ENCODE measurements at places on chromosomes 4 and X.

GRCh38 chrX:67545036-67545821 lies 1.4 kb downstream of the AR start:
- peak; percentile 37 for DNase-seq

- no peak for DNase-seq
Observed at GRCh38 chr4:825063-825970, 612 bp downstream of the CPLX1 start.

DNA sequence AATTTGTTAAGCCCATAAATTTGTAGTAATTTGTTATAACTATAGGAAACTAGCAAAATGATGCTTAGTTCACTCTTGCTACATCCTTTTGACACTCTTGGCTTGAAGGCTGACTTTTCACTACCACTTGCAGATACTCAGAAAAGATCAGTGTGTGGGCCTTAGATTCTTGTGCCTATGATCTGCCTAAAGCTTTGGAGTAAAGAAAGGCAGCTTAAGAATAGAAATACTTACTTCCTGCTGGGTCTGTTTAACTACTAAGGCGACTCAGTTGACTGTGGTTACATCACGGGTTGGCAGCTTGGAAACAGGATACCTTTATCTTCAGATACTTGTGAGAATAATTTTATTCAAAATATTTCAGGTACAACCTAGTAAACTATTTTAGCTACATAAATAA lies 201.4 kb upstream of the FMR1 start:
- DNase-seq, result no peak

- no peak for DNase-seq
Observed at GRCh38 chrX:72146527-72146926, 14.8 kb upstream of the RTL5 start.

DNA sequence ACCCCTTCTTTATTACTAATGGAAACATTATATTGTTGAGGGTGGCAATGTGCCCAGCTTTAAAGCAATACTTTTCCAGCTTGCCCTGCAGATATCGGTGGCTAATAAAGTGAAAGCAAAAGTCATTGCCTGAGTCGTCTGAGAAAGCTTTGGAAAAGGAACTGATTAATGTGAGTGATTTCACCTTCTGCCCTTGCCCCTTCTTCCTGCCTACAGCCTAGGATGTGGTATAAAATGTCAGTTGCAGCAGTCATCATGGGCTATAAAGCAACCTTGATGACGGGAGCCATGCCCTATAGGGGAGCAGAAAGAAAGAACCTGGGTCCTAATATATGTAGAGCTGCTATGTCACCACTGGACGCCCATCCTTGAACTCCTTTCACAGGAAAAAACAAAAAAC lies 132.4 kb upstream of the USP9X start:
- DNase-seq, result no peak

DNA sequence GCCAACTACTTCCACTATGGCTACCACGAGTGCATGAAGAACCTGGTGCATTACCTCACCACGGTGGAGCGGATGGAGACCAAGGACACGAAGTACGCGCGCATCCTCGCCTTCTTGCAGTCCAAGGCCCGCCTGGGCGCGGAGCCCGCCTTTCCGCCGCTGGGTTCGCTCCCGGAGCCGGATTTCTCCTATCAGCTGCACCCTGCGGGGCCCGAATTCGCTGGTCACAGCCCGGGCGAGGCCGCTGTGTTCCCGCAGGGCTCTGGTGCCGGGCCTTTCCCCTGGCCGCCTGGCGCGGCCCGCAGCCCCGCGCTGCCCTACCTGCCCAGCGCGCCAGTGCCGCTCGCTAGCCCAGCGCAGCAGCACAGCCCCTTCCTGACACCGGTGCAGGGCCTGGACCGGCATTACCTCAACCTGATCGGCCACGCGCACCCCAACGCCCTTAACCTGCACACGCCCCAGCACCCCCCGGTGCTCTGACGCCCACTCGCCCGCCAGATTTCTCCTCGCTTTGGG lies 2.1 kb downstream of the HELT start:
- no peak for DNase-seq

DNA sequence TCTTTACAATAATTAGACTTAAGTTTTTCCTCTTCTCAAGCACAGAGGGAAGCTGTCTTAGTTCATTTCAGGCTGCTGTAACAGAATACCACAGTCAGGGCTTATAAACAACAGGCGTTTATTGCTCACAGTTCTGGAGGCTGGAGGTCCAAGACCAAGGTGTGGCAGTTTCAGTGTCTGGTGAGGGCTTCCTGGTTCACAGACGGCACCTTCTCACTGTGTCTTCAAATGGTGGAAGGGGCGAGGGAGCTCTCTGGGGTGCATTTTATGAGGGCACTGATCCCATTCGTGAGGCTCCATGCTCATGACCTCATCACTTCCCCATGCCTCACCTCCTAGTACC lies 115.7 kb upstream of the MXRA5 start:
- DNase-seq, result no peak

DNA sequence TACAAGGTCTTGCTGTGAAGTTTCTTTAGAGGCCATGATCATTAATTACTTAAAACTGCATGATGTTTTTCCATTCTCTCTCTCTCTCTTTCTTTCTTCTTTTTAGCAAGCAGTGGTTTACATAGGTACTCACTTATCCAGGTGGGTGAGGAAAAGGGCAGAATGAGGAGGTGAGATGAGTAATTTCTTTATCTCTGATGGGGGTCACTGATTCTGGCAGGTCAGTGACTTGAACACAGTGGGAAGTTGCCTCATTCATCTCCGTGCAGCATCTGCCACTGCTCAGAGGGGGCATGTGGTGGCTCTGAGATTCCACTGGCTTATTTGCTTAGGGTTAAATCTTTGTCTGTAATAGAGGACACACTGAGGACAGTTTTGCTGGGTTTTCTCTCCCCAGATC lies 62.6 kb downstream of the FAM114A1 start:
- DNase-seq, result no peak

DNA sequence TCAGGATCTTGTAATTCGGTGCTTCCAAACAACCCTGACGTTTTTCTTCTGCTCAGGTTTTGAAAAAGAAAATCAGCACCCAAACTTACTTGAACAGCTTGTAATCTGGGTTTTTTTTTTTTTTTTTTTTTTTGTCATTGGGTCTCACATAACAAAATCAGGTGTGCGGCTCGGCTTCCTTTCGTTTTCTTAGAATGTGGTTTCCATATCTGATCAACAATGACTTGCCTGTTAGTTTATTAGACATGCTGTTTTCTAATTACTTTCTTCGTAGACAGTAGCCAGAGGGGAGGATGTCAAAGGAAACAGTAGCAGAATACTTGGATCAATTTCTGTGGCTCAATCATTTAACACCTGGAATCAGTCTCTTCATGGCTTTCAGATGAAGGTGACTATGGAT lies 890 bp upstream of the FREM3 start:
- no peak for DNase-seq

- DNase-seq, result no peak
Observed at GRCh38 chr4:38985410-38986100, 46.7 kb downstream of the TMEM156 start.

GRCh38 chr4:22744478-22745062 lies 51.8 kb downstream of the GBA3 start:
- DNase-seq, result no peak

- DNase-seq, result no peak
Observed at GRCh38 chr4:128556756-128557155, 252.7 kb upstream of the JADE1 start.

DNA sequence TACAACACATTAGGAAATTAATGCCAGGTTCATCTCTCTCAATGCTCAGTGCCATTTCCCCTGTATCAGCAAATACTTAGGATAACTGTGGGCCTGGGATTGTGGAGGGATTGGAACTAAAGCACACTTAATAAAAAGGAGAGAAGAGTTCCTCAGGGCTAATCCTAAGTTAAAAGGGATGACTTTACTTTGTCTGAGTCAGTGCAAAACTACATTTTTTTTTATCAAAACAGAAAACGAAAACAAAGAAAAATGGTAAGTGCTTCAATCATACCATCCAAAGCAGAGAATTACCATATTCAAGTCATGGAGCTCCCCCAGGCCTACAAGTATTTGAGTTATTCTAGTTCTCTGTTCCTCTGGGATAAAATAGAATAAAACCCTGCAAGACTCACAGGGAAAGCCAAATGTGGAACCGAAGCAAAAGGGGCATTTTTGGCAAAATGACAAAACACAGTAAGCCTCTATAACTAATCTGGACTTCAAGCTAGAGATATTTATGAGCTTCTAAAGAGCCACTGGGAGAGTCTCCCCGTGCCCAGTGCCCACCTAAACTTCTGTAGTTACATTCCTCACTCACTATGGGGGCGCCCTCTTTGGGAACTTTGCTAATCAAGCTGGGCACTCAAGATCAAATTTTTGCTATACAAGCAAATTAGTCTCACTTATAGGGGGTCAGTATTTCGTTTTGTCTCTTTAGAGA lies 53.4 kb downstream of the PALLD start:
- no peak for DNase-seq
